Activated naive CD8-positive, alpha-beta T cell treated with anti-CD3 and anti-CD28 coated beads, Interleukin-2, amount 10 ng/mL, durations not matched to agents 7 days and 5 days (primary cell): ENCODE measurements at places on chromosomes 4 and X. TPM values are rescaled to one million over a fixed set of nuclear protein-coding genes. Genes with fewer than 3 reads are reported as not detected.

- no peak for DNase-seq
- H3K36me3 ChIP-seq, result peaks cover 2% of the 10 kb centered on the region
- no peak overlapping the region for H3K4me3 ChIP-seq
- H3K27me3 ChIP-seq, result peaks cover 9% of the 10 kb centered on the region
- H3K27ac ChIP-seq, result no peak overlapping the region
Observed at GRCh38 chrX:23811656-23812055, 28.7 kb downstream of the SAT1 start.

DNA sequence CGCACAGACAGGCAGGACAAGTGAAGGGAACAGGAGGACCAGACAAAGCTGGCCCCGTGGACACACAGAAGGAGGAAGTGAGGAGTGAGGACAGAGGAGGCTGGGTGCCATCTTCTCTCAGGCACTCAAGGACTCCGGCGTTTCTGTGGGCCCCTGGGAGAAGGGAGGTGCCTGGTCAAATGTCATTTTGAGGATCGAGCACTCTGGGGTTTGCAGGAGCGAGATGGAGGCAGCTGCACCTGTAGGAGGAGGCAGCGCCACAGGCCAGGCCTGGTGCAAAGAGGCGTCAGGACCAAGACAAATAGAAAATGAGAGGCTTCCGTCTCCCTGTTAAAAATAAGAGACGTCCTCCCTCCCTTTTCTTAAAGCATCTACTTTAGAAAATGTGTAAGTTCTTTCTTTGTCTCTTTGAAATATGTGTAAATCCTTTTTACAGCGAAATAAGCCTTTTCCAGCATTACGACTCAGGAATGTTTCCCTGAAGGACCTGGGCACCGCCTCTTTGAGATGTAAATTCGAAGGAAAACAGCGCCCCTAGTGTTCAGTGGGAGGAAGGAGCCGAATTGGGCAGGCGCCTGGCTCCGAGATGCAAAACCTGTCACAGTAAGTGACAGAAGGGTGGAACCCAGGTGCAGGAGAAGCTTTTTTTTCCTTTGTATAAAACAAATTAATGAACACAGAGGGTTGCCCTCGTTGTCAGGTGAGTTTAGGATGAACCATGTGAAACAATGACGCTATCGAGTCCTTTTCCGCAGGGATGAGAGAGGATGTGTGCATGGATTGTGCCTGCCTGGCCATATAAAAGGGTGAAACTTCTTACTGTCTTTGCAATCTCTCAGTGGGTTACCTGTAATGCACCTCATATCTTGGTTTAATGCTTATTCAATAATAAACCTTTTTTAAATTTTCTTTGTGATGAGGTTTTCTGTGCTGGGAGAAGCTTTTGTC, 1.4 kb upstream of the C4orf50 start:
- H3K4me3 ChIP-seq, result no peak overlapping the region
- no peaks in the 10 kb centered on the region for H3K4me1 ChIP-seq
- no peak for DNase-seq
- no peaks in the 10 kb centered on the region for H3K27me3 ChIP-seq
- H3K27ac ChIP-seq, result no peak overlapping the region
- H3K36me3 ChIP-seq, result no peaks in the 10 kb centered on the region

NLRP2B gene
- total RNA-seq, result not detected

DNA sequence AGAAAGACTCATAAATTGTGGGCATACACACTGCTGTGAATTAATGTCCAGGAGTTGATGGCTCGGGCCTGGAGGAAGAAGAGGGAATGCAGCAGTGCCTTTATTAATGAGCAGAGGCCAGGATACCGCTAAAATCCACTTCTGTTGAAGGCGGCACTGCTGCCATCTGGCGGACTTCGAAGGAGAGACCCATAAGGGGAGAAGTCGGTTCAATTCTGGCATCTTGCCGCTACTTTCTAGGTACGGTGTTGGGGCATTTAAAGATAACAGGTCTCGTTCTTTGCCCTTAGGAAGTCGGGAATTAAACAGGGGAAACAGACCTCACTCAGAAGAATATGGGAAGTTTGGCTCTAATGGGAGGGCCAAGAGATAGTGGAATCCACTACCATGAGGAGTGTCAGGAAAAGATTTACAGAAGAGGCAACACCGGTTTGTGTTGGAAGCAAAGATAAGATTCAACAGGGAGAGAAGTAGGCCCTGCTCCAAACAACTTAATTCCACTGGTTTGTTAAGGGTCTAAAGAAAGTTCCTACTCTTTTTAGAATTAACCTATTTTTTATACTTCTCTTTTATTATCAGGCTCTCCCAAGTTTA, 133.6 kb upstream of the GIMD1 start:
- H3K27me3 ChIP-seq, result peaks cover 5% of the 10 kb centered on the region
- H3K4me1 ChIP-seq, result peaks cover 2% of the 10 kb centered on the region
- H3K4me3 ChIP-seq, result no peak overlapping the region
- DNase-seq, result peak; percentile 47

- no peak overlapping the region for H3K27ac ChIP-seq
- peaks cover 49% of the 10 kb centered on the region for H3K4me1 ChIP-seq
- peaks cover 33% of the 10 kb centered on the region for H3K36me3 ChIP-seq
- DNase-seq, result no peak
Observed at GRCh38 chr4:55399581-55399980, 3.8 kb downstream of the TMEM165 start.

PHKA1 gene
- total RNA-seq, result 0.47 TPM

- H3K27me3 ChIP-seq, result no peaks in the 10 kb centered on the region
- H3K36me3 ChIP-seq, result peaks cover 6% of the 10 kb centered on the region
- no peak for DNase-seq
- H3K4me3 ChIP-seq, result peak overlapping the region; percentile 67
Observed at GRCh38 chrX:12843668-12844279, 23.1 kb upstream of the TLR7 start.
